Mammary epithelial cell (primary cell): ENCODE measurements at places on chromosomes 2 and 18.

GRCh38 chr2:176138923-176139660 is 9.6 kb downstream of the HOXD8 start:
- DNase-seq: no peak

GRCh38 chr2:66576311-66576560 is 141.3 kb downstream of the MEIS1 start:
- DNase-seq: no peak

DNA sequence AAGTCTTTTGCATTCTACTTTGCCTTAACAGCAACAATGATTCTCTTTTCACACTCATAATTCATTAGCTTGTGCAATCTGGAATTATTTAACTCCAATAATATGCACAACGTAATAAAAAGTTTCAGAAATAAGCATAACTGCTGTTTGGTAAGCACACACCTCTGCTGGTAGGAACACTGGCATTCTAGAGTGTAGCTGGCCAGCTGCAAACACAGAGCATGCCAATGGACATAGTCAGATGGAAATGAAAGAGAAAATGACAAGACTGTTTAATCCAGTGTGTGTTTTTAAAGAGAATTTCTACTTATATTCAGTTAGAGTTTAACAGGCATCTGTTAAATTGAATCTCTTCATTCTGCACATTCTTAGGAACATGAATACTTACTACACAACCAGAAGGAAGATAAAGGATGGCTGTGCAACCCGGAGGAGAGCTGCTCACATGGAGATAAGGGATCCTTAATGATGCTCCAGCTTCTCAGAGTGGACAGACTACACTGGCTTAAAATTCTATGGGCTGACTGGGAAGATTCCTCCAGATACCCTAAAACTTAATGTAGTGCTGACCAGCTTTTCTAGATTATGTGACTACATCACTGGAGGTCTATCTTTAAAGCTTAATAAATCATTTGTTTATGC is 94.6 kb upstream of the CHAC2 start:
- no peak for DNase-seq

DNA sequence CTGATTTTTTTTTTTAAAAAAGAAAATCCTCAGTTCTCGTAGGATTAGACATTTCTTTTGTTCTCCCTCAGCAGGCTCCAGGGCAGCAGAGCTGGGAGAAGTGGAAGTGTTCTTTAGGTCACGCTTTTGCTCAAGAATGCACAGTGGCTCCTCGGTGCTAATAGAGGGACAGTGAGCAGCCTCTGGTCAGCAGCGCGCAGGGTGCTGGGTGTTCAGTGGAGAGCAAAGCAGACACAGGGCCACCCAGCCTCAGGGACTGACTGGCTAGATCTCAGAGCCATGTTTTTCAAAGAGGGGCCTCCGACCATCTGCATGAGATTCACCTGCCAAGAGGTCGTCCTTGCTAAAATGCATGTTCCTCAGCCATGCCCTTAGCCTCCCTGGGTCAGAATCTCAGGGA is 218.8 kb downstream of the HAUS1 start:
- DNase-seq: no peak

DNA sequence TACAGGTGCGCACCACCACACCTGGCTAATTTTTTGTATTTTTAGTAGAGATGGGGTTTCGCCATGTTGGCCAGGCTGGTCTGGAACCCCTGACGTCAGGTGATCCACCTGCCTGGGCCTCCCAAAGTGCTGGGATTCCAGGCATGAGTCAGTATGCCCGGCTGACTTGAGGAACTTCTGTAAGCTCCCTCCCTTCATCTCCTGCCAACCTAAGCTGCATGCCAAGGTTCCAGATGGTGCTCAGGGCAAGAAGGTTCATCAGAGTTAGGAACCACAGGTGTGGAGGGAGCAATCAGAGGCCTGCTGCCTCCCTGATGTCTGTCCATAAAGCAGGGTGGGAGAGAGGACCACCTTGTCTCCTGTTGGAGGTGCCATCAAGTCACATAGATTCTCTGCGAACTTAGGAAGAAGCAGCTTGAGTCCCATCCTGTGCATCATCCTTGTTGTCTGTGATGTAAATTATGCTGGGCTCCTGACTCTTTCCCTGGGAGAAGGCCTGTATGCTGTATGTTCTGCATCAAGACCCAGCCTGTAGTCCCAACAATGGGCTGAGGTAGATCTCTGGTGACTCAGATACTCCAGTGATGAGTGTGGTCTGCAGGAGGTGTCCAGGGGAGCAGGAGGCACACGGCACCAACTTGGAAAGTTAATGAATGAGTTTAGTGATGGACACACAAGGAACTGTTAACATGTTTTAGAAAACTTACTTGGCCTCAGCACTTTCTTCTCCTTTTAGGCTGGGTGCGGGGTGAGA is 53.1 kb downstream of the TMEM17 start:
- DNase-seq: peak; percentile 67

GRCh38 chr2:157363612-157364101 is 38.0 kb upstream of the ERMN start:
- peak; percentile 12 for DNase-seq

- DNase-seq: no peak
Observed at GRCh38 chr18:58015065-58015780, 28.8 kb upstream of the NEDD4L start.

GRCh38 chr2:159612255-159612901 is 4.0 kb downstream of the BAZ2B start:
- DNase-seq: peak; percentile 45

- no peak for DNase-seq
Observed at GRCh38 chr2:122001441-122001874, 246.0 kb downstream of the TSN start.

GRCh38 chr2:108916122-108916795 is 72.8 kb downstream of the EDAR start:
- DNase-seq: no peak

DNA sequence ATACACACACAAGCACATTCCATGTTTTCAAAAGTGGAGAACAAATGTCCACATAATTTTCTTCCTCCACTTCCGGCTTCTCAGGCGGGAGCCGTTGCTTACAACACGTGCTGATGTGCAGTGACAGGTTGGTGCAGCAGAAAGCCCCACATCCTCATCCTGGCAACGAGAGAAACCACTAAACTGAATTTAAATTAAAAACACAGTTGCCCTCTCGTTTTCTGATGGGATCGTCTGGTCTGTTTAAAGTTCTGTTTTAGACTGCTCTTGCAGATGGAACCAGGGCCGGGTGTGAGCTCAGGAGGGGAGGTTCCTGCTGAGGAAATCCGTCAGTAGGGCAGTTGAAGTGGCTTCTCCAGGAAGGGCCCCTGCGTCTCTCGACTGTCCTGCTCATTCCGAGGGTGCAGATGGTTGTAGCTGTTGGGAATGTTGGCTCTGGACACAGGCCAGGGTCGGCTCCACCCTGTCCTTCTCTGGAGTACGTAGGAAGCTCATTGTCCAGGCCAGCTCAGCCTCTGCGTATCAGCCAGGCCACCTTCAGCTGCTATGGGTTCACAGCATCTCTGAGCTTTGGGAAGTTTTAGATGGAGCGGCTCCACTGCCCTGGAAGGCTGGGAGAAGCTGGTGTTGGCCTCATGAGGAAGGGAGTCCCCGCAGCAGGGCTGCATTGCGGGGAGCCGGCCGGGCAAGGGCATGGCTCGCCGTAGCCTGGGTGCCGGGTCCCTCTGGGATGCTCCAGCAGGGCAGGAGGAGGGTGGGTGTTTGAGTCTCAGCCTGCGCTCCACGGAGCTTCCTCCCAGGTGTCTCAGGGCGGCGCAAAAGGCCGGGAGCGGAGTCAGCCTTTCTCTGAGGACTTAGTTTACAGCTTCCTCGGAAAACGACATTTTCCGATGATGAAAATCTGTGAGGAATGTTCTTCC is 58.3 kb downstream of the NFATC1 start:
- DNase-seq: no peak

GRCh38 chr18:77067291-77068061 is 65.1 kb downstream of the MBP start:
- DNase-seq: peak; percentile 89

DNA sequence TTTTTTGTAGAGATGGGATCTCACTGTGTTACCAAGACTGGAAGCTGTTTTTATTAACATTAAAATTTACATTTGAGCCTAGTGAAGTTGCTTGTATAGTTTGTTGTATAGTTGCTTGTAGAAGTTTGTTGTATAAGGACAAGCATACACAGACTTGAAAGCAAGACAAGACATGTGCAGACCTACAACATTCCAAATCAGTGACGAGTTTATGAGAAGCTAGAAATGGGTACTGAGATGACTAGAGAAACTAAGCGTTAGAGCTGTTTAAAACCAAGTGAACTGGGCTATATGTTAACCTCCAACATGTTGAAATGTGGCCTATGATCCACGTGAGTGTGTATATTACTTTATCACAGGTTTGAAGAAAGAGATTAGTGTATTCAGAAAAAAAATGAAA is 39.1 kb downstream of the ABCB11 start:
- DNase-seq: peak; percentile 90

DNA sequence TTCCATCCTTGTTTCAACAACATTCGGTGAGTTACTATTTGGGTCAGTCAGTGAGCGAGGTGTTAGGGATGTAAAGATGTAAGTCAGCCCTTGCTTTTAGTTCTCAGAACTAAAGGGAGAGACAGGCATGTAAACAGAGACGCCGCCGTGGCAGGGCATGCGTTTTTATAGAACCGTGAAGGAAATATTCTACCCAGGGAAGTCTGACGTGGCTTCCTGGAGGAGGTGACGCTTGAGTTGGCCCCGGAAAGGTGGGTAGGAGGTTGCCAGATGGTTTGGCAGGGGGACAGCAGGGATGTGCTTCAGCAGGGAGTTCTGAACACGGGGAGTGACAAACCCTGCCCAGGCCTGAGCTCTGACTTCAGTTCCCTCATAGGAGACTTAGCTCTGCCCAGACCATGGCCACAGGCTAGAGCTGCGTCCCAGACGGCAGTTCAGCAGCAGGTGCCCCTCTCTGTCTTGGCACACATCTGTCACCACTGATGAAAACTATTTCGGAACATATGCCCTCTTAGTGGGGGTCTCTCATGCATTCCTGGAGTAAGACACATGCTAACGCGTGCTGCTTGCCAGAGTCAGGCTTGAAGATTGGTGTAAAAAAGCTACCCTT is 23.4 kb upstream of the RPL31 start:
- DNase-seq: no peak

DNA sequence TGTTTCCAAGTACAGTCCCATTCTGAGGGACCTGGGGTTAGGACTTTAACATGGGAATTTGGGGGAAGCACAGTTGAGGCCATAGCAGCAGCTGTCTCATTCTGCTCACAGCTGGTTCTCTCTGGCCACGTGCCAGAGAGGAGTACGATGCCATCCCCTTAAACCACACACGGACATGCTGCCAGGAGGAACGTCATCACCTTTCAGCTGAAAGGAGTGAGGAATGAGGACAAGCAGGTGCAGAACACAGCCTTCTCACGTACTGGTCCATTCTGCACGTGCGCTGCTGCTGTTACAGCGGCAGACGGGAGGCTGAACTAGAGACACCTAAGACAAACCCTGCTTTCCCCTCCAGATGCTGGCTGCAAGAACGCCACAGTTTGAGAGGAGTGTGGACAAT is 33.5 kb downstream of the ODC1 start:
- no peak for DNase-seq

- DNase-seq: no peak
Observed at GRCh38 chr2:233096006-233096405, 35.9 kb downstream of the INPP5D start.

DNA sequence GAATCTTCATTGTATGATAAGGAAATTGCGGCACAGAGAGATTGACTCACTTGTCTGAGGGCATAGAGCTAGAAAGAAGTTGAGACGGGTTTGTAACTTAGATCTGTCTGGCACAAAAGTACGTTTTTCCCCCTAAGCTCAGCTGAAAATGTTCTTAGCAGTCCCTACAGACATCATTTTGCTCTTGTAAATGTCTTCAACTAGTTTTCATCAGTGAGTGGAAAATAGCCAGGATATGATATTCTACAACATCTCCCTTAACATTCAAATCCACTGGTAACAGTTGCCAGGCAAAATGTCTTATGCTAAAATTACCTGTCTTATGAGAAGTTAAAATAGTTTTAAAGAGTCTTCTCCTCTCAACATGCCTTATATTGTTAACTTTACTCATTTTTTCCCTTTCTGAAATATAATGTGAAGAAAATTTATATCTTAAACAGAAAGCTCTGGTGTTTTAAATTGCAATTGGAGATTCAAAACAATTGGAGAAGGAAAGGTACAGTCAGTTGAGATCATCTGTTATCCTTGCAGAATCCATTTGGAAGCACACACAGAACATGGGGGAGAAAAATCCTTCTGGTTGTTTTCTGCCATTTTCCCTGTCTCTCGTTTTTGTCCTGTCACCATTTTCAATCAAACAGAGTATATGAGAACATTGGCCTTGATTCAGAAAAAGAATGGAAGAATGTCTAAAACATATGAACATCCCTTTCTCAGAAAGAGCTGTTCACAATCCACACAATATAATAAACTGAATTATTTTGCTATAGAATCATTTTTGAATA is 255.0 kb downstream of the TRIB2 start:
- DNase-seq: no peak

DNA sequence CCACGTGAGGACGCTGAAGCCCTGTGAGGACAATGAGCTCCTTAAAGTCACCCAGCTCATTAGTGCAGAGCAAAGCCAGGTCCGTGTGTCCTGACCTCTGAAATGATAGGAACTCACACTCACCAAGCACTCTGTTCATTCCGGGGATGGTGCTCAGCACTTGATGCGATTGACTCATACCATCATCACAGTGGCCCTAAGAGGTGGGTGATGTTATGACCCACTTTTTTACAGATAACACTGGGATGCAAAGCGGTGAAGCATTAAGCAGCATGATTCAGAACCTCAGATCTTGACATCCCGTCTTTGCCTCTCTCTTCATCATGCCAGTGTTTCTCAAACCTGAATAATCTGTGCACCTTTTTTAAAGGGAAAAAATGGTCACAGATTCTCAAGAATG is 234.8 kb downstream of the ALPK2 start:
- DNase-seq: no peak

DNA sequence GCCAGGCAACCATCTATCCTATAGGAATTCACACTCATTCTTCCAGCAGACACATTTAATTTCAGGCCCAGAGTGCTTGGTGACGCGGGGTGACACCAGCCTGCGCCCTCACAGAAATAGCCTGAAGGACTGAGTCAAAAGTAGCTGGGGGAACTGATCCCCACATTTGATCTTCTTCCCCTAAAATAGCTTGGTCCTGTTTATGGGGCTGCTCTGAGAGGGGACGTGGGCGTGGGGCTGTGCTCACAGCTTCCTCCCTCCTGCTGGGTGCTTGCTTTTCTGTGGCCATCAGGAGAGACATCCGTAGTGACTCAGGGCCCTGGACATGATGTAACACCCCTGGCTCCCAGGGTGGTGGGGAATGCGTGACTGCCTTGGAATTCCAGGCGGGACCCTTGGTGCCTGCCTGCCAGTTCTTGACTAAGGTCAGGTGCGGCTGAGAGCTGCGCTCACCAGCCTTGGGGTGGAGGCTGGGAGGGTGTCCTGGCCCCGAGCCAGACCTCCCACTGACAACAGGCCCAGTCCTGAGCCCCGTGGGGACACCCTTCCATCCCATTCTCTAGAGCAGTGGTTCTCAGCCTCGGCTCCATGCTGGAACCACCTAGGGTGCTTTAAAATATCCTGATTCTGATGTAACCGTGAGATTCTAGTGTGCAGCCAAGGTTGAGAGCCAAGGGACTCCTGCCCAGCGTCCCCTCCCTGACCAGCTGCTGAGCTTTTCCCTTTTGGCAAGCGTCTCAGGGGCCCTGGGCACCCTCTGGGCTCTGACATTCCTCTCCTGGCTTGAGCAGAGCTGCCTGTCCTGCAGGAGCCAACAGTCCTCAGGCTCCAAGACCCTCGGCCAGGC is 47.4 kb upstream of the SMAD7 start:
- peak; percentile 96 for DNase-seq

- DNase-seq: peak; percentile 85
Observed at GRCh38 chr18:3985664-3986063, 469.4 kb downstream of the DLGAP1 start.

- DNase-seq: no peak
Observed at GRCh38 chr2:240457223-240458043, 22.0 kb downstream of the GPC1 start.

- no peak for DNase-seq
Observed at GRCh38 chr2:158402665-158403064, 53.9 kb downstream of the CCDC148 start.
